ENCODE measurements at places on chromosomes 5 and 9.
A peak's percentile ranks its signal among the peaks of the same experiment; 100 is the strongest.

DNA sequence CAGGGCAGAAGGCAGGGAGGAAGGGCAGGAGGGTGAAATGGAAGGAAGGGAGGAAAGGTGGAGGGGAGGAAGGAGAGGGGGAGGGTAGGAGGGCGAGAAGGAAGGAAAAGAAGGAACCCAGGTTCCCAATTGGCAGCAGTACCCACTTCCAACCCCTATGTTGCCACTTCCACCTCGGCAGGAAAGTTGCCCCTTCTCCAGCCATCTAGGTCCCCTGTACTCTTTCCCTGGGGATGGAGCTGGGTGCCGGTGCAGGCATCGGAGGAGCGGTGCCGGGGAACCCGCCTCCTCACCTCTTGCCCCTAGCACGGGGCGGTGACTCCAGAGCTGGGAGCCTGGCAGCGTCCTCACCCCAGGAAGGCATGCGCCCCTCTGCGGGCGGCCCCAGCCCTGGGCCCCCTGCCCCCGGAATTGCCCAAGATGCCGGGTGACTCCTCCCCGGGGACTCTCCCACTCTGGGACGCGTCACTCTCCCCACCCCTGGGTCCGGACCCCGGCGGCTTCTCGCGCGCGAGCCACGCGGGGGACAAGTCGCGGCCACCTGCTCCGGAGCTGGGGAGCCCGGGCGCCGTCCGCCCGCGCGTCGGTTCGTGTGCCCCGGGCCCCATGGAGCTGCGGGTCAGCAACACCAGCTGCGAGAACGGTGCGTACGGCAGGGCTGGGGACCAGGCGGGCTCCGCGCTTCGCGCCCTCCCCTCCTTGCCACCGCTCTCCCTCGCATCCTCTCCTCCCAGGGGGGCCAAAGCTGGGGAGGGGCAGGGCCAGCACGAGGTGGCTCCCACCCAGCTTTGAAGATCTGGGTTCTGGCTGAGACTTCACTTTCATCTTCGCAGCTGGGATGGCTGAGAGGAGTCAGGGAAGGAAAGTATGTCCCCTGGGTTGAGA lies at the start of gene NIPAL4:
NIPAL4 (plus strand) TSS at position 499 of the 885 bp plus-strand sequence; CDS start at position 607, 108 bp downstream.
- peak; percentile 40 for DNase-seq

DNA sequence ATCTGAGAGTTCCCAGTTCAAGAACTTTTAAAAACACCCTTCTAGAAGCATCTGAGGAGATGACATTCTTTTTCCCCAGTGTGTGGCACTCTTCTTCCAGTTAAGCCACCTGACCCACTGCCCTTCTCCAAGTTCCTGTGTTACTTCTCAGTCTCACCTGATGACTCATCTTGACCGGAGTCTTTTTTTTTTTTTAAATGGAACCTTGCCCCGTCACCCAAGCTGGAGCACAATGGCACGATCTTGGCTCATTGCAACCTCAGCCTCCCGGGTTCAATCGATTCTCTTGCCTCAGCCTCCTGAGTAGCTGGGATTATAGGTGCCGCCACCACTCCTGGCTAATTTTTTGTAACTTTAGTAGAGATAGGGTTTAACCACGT lies 224.1 kb upstream of the DAB2 start:
- DNase-seq = no peak

- DNase-seq = no peak
Measured at GRCh38 chr9:93128715-93129224, 5.3 kb downstream of the NINJ1 start.

- no peak for DNase-seq
Measured at GRCh38 chr5:174312641-174313040, 267.1 kb downstream of the NSG2 start.

- DNase-seq = no peak
Measured at GRCh38 chr5:169161022-169161680, 139.8 kb downstream of the SLIT3 start.

GRCh38 chr5:50975840-50976239 lies 309.4 kb downstream of the PARP8 start:
- no peak for DNase-seq

DNA sequence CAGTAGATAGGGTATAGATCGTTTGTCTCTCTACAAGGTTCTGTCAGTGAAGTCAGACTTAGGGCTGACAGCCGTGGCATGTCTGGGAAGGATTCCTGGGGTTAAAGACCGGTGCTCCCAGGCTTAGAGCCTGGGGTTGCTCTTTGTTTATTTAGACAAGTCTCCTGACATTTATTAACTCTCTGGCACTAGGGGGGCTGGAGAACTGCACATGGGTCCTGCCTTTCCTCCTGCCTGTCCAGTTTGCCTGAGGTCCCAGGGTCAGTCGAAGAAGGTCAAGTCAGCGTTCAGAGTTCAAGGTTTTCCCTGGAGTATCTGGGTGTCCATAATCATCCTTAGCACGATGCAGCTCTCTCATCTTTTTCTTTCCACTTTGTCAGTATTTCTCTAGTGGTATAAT lies 5.6 kb downstream of the EGFLAM start:
- DNase-seq = no peak

- no peak for DNase-seq
Measured at GRCh38 chr9:107827304-107827703, 337.7 kb upstream of the KLF4 start.

GRCh38 chr5:68330574-68330973 lies 115.0 kb downstream of the PIK3R1 start:
- DNase-seq = no peak

GRCh38 chr5:74212336-74212735 lies 428.2 kb downstream of the ENC1 start:
- no peak for DNase-seq

DNA sequence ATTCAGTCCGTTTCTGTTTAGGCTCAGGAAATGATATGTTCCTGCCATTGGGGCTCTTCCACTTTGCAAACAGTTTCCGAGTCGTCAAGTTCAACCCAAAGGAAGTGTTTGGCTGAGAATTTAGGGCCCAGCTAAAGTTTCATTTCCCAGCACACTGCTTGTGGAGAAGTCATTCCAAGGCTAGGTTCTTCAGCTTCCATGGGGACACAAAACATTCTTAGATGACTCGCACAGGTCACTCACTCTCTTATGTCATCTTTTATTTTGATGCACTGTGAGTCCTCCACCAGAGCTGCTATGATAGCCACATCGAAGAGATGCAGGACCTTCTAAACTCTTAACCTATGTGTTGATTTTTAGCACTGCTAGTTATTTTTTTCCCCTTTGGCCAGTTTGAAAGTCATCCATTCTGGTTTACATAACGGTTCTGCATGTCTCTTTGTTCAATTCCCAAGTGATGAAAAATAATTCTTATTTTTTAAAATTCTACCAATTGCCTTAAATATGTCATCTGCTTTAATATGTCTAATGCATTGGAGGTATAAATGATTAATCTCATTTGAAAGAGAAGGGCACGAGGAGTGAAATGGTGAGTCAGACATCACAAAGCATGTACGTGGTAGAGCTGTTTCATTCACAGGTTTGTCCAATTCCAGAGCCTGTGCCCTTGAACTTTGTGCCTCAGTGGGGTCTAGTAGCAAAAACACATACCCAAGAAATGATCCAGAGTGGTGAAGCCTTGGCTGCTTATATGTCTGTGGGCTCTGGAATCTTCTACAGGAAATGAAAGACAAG lies 84.3 kb downstream of the ZNF462 start:
- no peak for DNase-seq

GRCh38 chr9:121376214-121376830 lies 6.3 kb upstream of the STOM start:
- no peak for DNase-seq

DNA sequence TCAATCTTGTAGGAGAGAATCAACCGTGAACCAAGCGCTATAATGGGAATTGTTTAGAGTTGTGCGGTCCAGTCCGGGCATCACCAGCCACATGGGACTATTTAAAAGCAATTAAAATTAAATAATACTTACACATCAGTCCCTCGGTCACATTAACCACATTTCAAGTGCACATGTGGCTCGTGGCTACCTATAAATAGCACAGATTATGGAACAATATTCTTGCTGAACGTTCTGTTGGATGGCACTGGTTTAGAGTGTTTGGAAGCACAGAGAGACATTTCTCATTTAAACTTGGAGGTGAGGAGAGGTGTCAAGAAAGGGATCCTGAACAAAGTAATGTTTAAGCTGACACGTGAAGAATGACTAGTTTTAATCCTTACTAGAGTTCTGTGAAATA lies 12.5 kb upstream of the PIP5K1B start:
- DNase-seq = no peak

DNA sequence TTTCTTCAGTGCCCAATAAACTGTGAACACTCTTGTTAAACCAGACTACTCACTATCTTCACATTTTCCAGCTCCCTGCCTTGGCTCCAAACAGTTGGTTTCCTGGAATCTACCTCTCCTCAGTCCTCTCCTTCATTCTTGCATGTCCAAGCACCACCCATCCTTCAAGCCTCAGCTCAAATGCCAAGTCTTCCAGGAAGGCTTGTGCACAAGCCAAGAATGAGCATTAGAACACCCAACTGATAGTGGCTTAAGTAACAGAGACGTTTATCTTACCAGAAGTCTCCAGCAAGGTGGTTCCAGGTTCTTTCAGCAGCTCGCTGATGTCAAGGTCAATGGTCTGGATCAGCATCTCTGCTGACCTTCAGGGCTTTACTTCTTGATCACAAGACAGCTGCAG lies 60.1 kb downstream of the PTPDC1 start:
- DNase-seq = no peak

DNA sequence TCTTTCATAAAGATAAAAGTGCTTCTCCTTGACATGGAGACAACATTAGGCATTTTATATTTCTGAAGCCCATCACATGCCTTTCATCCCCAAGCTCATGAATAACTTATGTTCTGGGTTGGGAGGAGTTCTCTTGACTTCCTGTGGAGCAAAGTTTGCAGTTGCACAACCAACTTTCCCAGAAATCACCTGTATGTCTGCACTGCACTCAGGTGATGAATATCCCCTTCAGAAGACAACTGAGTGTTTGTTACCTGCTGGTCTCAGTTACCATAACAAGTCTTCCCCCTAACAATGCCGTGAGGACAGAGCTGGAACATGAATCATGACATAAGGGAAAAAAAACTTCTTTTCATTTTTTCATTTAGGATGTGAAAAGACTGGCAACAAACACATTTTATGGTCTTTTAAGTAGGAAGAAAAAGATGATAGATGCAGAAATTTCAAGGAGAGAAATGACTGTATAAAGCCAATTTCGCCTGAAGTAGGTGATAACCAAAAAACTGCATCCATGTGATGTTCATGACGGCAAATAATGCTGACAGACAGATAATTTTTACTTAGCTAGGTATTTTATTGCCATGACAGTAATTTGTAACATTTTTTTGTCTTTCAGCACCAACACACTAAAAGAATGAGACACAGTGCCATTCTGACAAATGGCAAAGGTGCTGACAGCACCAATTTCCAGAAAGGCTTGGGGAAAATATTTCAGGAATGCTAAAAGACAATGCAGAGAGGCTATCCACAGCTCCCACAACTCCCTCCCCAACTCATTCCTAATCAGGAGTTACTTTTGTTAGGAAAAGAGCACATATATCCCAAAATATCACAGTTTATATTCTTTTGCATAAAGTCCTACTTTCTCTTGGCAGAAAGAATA lies 656.3 kb downstream of the PRELID2 start:
- DNase-seq = no peak

DNA sequence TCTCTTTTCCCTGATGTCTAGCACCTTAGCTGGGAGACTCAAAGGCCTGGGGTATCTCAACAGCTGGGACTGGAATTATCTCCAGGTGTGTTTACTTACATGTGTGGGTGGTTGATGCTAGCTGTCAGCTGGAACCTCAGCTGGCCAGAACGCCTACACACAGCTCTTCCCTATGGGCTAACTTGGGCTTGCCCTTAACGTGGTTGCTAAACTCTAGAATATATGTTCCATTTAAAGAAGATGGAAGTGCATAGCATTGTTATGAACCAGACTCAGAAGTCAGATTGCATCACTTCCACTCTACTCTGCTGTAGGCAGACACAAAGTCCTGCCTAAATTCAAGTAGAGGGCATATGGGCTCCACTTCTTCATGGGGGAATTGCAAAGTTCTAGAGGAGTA lies 29.3 kb downstream of the SGCD start:
- no peak for DNase-seq

Measured in T-helper 2 cell treated with Interferon-gamma antibody and Interleukin-4, amounts not matched to agents 5 μg/mL and 100 μg/mL, for 36 hours (primary cell).